GM04503 (cell line): ENCODE measurements at places on chromosomes 13 and 19.

- DNase-seq, result no peak
Observed at GRCh38 chr19:4264812-4265211, 14.3 kb upstream of the SHD start.

- DNase-seq, result no peak
Observed at GRCh38 chr19:5251096-5252065, 89.2 kb downstream of the PTPRS start.

DNA sequence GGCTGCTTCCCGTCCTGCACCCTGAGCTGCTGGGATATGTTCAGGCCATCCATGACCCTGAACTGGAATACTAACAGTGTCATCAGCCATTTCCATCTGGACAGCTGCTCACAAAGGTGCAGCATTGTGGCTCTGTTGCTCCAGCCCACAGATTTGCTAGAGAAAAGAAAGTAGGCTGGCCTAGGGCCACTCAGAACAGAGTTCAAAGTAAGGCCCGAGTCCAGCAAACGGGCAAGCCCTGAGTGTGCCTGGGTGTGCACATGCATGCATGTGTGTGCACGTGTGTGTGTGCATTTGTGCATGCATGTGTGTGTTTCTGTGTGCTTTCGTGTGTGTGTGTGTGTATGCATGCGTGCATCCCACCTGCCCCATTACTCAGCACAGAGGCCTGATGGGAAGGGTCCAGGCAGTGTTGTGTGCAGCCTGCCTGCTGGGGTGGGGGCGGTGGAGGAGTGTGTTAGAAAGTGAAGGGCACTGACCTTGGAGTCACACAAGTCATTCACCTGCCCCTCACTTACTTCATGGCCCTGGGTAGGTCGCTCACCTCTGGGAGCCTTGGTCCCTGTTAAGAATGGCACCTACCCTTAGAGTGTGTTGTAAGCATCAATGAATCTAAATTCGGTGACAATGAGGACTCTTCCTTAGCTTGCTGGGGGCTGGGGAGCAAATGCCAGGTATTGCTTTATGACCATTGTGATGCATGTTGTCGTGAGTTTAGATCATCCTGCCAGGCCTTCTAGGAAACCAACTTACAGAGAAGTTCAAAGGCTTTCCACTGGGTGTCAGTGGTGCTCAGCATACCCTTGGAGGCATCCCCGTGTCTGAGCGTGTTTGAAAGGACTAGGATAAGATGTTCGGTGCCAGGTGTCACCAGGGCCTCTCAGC is 53.2 kb downstream of the GPR12 start:
- peak; percentile 7 for DNase-seq

- DNase-seq, result no peak
Observed at GRCh38 chr19:32615569-32615968, 34.6 kb downstream of the PDCD5 start.

DNA sequence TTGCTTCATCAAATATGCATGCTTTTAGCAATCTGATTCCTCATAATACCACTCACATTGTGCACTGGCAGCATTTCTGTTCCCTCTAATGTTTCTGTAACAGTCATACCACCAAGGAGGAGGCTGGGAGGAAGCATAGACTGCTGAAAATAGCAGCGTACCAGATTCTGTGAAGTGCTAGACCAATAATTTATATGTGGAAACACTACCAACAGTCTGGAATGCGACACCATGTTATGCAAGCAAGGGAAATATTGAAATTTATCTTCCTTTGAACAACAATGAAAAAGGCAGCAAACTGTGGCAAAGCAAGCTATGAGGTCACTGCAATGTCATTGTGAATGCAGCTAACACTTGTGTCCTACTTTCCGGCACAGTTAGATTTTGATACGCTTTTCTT is 1388.0 kb downstream of the EFNB2 start:
- DNase-seq, result no peak

- no peak for DNase-seq
Observed at GRCh38 chr13:75423946-75424345, 58.0 kb downstream of the TBC1D4 start.

DNA sequence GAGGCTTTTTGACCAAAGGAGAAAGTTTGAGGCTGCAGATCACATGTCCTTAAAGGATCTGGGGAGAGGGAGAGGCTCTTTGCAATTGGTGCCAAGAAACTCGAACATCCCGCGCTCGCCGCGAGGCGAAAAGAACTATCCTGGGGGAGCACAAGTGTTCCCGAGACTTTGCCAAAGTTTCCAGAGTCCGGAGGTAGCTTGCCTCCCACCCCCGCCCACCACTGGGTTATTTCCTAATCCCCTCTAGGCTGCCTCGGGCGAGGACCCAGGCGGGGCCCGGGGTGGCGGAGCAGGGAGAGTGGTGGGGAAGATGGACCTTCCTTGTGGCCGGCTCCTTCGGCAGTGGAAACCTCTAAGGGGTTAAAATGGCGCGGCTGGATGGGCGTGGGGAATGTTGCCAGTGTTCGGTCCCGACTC is 114.5 kb downstream of the KCNRG start:
- DNase-seq, result no peak

DNA sequence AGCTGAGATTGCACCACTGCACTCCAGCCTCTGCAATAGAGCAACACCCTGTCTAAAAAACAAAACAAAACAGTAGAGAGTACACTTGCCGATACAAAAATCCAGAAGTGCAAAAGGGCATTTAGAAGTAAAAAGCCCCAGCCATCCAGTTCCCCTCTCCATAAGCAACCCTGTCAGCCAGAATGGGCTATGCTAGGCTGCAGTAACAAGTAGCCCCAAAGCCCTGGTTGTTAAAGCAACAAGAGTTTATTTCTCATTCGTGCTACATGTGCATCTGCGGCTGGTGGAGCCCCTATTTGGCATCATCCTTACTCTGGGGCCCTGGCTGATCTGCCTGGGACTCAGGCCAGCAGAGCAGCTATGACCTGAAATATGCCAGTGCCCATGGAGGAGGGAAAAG is 16.9 kb upstream of the UBE2S start:
- DNase-seq, result no peak

DNA sequence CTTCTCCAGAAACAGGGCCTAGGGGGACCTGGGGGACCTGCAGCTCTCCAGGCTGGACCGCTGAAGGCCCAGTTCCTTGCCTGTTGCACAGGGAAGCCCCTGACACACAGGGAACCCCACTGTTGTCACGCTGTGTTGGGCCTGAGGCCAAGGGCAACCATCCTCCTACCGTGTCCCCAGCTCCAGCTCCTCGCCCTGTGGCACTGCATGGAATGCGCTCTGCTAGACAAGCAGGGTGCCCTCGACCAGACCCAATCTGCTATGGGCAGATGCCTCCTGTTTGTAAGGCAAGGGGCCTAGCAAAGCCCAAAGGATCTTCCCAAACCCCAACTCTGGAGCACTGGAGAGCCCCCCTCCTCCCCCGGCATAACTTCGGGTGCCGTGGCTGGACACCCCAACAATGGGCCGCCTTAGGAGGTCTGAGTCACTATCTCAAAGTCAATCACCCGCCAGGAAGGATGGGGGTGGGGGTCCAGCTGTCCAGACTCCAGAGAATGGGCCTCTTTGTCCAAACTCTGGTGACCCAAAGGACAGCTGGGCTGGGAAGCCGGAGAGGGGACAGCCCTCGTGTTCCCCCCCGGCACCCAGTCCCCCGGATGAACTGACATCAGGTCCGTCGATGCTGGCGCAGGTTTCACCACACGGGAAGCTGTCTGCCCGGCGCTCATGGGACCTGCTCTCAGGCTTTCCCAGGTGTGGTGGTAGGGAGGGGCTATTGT is 3.7 kb downstream of the BRSK1 start:
- DNase-seq, result no peak

- no peak for DNase-seq
Observed at GRCh38 chr13:53238261-53238660, 209.6 kb downstream of the OLFM4 start.

DNA sequence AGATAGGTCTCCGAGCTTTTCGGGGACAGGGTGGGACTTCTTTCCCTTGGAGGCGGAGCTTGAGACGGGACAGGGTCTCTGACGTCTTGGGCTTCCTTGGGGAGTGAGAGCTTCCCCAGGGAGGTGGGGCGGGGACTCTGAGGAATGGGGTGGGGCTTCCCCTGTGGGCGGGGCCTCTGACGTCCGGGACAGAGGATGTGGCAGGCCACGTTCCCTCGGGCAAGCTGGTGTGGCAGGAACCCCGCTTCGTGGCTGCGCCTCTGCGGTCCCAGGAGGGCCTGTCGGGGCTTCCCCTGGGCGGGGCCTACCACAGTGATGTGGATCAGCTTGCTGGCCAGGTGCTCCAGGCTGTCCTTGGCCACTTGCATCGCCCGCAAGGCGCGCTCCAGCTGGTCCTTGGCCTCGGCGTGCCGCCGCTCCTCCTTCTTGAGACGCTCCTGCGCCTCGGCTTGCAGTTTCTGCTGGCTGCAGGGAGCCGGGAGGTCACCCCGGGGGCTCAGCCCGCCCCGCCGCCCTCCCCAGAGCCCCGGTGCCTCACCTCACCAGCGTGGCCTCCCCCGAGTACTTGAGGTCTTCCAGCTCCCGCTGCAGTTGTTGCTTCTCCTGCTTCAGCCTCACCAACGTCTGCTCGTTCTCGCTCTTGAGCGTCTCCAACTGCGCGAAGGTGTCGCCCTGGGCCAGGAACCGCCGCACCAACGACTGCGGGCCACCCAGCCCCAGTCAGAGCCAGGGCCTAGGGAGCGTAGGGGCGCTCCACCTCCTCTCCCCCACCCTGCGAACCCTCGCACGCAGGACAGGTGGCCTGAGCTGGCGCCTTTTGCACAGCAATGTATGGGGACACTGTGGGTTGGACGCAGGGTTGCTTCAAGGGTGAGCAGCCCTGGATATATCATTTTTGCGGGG is 3.3 kb upstream of the RGL3 start:
- DNase-seq, result no peak

GRCh38 chr13:49370371-49370770 is 73.5 kb downstream of the CAB39L start:
- DNase-seq, result no peak

GRCh38 chr13:52399708-52400107 is 6.3 kb downstream of the THSD1 start:
- DNase-seq, result no peak

DNA sequence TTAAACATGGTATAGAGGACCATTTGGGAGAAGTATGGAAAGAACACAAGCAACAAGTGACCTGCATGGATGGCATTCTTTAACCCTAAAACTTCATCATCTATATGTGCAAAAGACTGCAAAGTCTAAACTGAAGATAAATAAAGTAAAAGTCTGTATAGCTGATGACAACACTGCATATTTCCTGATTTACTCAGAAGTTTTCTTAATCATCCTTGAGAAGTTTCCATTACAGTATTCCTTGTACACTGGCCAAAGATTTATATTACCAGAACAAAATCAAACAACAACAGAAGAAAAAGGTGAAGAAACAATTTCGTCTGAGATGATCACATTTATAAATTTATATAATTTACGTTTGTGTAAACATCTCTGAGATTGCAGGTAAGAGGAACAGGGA is 805.7 kb downstream of the PCDH9 start:
- peak; percentile 2 for DNase-seq

DNA sequence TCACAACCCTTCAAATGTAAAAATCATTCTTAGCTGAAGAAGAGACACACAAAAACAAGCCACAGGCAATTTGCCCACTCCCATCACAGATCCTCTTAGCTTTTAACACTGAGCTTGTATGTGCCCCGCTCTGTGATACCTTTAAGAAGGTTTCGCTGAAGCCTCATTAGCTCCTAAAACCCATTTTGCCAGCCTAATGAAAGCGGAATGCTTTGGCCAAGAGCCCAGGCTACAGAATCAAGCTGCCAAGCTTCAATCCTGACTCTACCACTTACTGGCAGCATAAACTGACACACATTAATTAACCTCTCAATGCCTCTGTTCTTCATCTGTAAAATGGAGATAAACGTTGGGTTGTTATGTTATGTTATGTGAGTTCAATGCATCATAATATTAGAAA is 10.5 kb downstream of the ZNF112 start:
- no peak for DNase-seq

GRCh38 chr13:43749503-43749902 is 37.3 kb downstream of the ENOX1 start:
- no peak for DNase-seq

GRCh38 chr13:51266642-51267041 is 44.4 kb downstream of the FAM124A start:
- DNase-seq, result no peak

DNA sequence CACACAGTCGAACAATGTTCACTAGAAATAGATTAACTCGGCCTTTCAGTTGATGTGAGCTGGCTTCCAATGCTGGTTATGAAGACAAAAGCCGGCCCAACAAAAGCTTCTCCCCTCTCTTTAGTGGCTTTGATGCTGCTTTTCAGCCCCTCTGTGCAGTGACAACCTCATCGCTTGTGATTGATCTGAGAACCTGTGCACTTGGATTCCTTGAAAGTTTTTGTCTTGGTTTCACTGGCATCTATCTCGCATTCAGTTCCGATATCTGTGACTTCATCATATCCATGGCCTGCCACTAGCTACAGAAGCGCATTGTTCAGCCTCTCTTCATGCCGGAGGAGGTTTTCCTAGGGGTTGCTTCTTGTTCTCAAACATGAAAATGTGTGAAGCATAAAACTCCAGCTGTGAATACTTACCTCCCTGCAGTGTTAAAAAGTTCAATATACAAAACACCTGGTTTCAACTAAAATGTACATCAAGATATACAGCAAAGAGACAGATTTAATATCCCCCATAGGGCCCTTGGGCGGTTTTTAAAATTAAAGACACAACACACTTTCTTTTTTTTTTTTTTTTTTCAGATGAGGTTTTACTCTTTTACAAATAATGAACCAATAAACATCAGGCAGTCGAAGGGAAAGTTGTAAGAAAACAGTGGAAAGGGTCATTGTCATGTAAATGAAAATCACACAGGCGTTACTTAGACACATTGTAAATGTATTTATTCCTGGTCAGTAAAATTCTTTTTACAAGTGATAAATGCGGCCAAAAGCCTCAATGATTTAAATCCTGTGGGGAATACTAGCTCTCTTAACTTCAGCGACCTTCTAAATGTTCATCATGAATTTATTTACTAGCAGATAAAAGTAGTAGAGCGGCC is 1252.8 kb downstream of the EFNB2 start:
- no peak for DNase-seq

DNA sequence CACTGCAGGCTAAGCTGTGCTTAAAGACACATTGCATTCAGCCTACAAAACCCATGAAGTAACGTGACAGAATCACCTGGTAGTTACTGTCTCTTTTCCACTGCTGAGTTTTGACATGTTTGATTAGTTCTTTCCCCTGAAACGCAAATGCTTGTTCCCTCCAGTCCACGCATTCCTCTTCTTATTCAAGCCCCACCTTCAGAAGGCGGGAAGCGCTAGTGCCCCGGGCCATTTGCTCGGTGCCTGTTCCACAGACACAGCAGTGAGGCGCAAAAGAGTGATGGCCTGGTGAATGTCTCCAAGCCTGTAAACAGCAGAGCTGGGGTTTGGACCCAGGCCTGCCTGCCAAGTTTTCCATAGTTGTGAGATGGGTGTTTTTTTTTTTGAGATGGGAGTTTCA is 10.9 kb downstream of the ACP4 start:
- no peak for DNase-seq

DNA sequence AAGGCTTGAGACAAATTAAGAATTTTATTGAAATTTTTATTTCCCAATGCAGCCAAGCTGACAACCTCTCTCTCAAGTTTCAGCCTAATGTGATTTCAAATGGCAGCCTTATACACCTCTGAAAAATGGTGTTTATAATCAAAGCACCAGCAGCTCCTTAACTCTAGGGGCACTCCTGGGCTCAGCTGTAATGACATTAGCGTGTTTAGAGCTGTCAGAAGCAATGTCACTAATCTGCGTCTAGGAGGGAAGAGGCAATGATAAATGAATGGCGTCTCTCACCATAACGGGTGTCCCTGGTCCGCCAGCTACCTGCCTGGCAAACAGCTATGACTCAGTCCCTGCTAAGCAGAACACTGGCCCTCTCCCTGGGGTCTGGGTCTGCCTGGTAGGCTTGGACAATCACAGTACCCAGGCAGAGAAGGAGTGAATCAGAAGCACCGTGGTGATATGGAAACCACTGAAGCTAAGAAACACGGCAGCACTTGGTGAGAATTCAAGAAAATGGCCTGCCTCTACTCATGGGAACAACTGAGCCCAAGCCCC is 131.8 kb upstream of the VSTM2B start:
- DNase-seq, result no peak
